Suppressor macrophage treated with lipopolysaccharide for 1 hour (primary cell): ENCODE measurements at places on chromosomes 3 and 15.
A peak's percentile ranks its signal among the peaks of the same experiment; 100 is the strongest.

DNA sequence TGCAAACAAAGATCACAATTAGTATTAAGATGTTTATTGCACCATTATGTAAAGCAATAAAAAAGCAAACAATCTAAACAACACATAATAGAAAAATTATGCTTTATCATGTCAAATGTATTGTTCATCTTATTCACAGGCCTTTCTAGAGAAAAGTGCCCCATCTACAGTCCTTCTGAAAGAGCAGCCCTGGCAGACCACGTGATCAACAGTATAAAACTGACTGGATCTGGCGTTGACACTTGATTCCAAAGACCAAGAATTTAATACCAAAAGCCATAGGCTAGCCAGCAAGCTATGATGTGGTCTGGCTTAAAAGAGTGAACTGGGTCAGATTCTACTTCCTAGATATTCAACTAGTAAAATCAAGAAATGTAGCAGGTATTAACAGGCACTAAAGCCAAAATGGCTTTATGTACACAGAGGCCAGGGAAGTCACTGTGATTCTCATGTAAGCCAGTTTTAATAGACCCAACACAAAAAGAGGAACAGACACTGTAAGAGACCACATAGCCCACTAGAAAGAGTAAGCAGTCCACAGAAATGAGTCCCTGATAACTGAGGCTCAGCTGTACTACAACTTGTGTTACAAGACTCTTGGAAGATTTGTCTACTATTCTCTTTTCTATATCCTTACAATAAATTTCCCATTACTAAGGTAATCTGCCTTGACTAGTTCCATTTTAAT is 32.5 kb downstream of the DMXL2 start:
- DNase-seq, result peak; percentile 44

- DNase-seq, result no peak
Measured at GRCh38 chr15:67917636-67918035, 77.8 kb upstream of the RNU6-1 start.

DNA sequence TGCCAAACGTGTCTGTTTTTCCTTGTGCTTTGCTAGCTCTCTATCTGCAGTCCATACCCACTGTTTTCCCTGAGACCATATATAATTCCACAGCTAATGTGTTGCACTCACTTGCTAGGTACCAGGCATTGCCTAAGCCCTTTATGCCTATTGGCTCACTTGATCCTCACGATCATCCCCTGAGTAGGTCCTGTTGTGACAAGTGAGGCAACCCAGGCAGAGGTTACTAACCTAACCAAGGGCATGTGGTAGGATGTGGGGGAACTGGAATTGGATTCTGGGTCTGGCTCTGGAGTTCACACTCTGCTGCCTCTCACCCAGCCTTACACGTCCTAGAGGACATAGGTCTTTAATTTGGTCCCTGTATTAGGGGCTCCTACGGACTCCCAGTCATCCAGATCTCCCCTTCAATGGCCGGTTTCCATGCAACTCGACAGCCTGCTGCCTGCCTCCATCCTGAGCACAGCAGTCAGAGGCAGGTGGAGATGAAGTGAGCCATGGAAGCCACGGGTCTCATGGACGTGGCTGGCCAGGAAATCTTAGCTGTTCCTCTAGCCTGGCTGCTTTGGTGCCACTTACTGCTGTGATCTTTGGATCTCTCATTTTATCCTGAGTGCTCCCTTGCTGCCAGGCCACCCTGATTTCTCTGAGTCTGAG is 38.9 kb upstream of the MYZAP start:
- no peak for DNase-seq

DNA sequence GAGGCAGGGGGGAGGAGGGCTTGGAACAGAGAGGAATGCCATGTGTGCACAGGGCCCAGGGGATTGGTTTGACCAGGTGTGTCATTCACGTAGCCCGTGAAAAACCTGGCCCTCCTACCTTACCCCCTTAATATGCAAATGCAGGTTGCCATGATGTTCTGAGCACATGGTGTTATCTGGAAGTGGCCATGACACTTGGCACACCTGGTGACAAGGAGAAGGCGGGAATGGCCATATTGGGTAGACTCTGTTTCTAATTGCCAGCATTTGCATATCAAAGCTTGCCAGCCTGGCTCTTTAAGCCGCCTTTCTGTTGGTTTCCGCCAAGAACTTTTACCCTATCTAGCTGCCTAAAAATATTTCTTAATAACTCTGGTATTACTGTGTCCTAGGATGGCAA is 202.1 kb upstream of the DPH6 start:
- DNase-seq, result no peak

DNA sequence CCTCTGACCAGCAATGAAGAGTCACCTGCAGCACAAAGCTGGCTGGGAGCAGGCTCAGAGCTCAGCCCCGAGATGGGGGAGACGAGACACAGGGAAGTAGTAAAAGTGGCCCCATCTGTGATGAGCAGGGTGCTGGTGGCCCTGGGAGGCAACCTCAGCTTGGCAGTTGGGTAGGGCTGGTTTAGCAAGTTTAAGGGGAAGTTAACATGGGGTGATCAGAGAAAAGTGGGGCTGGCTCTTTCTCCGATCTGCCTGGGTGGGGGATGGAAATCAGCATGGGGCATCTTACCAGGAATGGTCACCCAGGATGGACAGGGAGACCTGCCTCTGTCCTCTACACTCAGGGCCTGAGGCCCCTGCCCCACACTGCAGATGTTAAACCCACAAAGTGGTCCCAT is 29.9 kb upstream of the SFMBT1 start:
- no peak for DNase-seq

GRCh38 chr15:96728591-96728990 is 398.1 kb downstream of the NR2F2 start:
- peak; percentile 9 for DNase-seq

DNA sequence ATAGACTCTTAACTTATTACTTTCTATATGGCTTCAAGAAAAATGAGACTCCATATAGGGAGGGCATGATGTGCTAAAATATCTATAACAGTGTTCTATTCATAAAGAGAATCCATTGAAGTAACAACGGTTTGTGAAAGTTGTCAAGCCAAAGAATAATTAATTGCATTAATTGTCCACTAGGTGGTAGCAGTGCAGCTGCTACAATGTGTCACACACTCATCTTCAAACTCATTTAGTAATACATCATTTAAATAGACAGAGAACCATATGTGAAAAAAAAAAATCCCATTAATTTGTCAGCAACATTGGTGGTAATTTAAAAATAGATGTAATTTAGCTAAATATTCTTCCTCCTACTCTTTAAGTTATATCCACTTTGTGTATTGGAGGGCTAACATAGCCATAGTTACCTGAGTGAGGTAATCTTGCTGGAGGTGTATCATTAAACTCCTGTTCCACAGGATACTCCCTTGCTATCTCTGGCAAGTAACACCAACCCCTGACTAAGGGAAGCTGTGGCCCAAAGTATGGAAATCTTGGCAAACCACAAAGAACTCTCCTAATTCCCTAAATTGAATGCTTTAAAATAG is 3.7 kb upstream of the CPA3 start:
- peak; percentile 79 for DNase-seq

- no peak for DNase-seq
Measured at GRCh38 chr3:121654493-121655385, 6.0 kb downstream of the HCLS1 start.

- no peak for DNase-seq
Measured at GRCh38 chr3:189056646-189057335, 115.0 kb upstream of the TPRG1 start.
